ENCODE measurements at places on chromosomes 1 and 21.

- no peak for DNase-seq
These were observed 40.1 kb upstream of the PLEKHO1 start for GRCh38 chr1:150109586-150109985.

GRCh38 chr21:41673071-41673470 lies 93.8 kb downstream of the RIPK4 start:
- no peak for DNase-seq

DNA sequence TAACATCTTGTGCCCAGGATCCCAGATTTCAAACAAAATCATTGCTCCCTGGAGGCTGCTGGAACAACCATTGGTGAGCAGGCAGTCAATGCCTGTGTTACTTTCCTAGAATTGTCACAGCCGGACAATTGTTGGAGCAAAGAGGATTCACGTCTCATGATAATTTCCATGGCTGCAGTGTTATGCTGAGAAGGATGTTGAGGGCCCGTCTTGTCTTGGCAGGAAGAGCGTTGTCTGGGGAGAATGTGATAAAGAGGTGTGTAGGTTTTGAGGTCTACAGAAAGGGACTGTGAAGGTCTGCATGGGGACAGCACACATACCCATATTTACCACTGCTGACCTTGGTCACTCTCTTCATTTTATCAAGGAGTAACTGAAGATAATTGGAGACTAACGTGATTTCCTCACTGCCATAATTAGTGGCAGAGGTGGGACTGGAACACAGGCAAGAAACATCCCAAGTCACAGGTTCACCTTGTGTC lies 6.3 kb downstream of the MECR start:
- no peak for DNase-seq

- DNase-seq, result no peak
These were observed 77.1 kb downstream of the ITPKB start for GRCh38 chr1:226661965-226662364.

- no peak for DNase-seq
These were observed 55.2 kb upstream of the PALMD start for GRCh38 chr1:99590578-99591209.

DNA sequence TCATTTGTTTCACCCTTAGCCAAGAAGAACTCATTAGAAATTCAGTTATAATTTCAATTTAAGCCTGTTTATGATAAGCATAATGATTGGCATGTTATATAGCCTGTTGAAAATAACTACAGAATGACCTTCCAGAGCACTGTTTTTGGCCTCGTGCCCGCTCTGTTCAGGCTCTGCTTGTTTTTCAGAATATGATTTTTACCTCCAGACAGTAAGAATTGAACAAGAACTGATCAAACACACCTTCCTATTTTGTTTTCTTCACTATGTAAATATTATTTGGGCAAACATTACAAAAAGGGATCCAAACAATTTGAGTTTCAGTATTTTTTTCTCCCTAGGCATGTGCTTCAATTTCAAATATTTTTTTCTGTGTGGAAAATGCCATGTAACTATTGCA lies 48.1 kb upstream of the ANGPTL1 start:
- no peak for DNase-seq

DNA sequence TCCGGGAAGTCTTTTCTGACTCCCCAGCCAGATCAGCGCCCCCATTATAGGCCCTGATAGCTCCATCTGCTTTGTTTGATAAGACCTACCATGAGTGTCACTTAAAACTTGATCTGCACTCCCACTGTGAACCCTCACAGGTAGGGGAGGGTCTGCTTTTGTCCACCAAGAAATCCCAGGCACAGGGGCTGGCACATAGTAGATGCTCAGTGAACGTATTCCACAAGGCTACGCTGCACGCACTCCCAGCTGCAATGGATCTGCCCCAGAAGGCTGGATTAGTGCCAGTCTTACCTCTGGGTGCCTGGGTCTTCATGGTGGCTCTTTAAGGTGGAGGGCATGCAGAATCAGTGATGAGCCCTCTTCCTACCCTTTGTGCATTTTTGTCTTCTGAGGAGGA lies 447.1 kb downstream of the PTPRU start:
- DNase-seq, result no peak

GRCh38 chr1:12088607-12089006 lies 25.5 kb downstream of the TNFRSF8 start:
- no peak for DNase-seq

- DNase-seq, result no peak
These were observed 14.0 kb upstream of the RAP1A start for GRCh38 chr1:111605576-111605975.

Measured in effector memory CD4-positive, alpha-beta T cell (primary cell).